ENCODE measurements at places on chromosomes 13 and 19. TPM values are rescaled to one million over a fixed set of nuclear protein-coding genes. Genes with fewer than 3 reads are reported as not detected.

DNA sequence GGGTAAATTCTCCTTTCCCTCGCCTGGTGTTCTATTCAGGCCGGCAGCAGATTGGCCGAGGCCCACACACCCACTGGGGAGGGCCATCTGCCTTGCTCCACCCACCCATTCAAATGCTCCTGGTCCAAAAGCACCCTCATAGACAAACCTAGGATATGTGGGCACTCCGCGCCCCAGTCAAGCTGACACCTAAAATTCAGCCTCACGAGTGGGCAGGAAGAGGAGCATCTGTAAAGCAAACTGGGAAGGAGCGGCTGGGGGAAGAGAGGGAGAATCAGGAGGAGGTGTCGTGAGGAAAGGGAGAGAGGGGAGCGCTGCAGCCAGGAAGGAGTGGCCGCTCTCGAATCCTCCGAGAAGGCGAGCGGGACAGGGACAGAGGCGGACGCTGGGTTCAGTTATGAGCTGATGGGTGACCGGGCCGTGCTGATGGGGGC, 136.9 kb downstream of the USP12 start:
- peak; percentile 44 for DNase-seq
- no peaks in the 10 kb centered on the region for H3K36me3 ChIP-seq
- H3K4me1 ChIP-seq: peaks cover 11% of the 10 kb centered on the region

DNA sequence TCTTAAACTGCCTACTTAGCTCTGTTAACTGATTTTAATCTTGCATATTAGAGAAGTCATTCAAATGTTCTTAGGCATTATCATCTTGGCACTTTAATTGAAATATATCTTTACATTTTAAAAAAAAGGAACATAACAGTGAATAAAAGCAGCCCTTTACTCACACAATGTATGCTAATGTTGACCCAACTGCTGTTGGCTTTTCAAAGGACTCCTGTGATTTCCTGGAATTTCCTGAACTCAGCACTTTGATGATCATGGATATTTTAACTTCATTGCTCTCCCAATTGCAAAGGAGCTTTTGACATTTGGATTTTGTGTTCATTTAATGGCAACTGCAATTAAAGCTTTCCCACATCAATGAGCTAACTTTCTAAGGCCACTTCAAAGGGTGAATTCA, 1230.3 kb downstream of the DIAPH3 start:
- H3K27me3 ChIP-seq: no peaks in the 10 kb centered on the region
- no peak overlapping the region for H3K27ac ChIP-seq
- DNase-seq: no peak
- H3K36me3 ChIP-seq: no peaks in the 10 kb centered on the region
- H3K4me3 ChIP-seq: no peak overlapping the region

GRCh38 chr13:87656306-87656705, 14.9 kb upstream of the SLITRK5 start:
- no peak overlapping the region for H3K27ac ChIP-seq
- no peak overlapping the region for H3K4me3 ChIP-seq
- DNase-seq: peak; percentile 85
- H3K4me1 ChIP-seq: no peaks in the 10 kb centered on the region

DNA sequence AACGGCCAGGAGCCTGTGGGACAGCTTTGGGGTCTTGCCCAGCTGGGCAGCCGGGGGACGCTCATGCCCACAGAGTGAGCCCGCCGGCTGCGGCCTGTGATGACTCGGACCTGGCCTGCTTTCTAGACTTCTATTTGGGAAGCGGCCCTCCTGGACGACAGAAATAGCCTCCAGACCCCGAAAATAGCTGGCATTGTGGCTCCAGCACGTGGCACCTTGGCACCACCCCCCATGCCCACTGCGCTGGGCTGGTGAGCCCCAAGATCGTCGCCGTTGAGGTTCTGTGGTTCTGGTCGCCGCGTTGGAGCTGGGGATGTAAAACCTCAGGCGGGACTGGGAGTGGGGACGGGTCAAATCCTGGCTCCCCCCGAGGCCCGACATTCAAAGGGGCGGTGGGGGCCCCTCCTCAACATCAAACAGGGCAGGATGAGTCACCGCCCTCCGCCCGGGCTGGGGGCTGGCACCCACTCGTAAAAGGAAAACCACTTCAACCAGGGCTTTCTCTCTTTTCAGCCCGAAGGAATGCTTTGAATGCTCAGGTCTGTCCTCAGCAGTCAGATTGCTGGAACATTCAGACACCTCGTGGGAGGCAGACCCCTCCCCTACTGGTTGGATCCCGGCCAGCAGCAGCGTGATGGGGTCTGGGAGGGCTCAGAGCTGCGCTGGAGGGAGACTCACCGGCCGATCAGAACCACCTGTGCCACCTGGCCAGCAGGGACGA, 42.1 kb downstream of the GADD45B start:
- no peak overlapping the region for H3K4me3 ChIP-seq
- DNase-seq: no peak
- no peak overlapping the region for H3K27ac ChIP-seq
- H3K36me3 ChIP-seq: peaks cover 28% of the 10 kb centered on the region

DNA sequence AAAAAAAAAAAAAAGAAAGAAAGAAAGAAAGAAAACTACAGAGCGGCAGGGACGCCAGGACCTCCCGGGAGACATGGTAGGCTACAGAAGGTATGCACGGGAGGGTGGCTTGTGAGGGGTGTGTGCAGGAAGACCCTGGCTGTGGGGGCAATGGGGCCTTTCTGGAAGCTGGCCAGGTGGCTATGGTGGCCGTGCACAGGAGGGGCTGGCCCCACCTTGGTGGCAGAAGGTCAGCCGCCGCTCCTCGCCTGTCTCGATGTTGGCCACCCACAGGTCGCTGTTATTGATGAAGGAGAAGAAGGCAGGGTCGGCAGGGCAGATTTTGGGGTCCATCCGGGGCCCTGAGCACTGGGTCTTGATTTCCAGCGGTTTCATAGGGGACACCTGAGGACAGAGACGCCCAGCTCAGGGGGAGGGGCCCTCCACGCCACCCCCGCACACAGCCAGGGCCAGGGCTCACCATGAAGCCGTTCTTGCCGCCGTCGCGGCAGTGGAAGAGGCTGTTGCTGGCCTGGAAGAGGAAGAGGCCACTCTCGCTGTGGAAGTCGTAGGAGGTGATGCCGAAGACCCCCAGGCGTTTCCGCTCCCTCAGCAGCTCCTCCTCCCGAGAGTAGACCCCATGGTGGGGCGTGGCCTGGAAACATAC, 19.8 kb downstream of the DPP9 start:
- H3K36me3 ChIP-seq: peaks cover 82% of the 10 kb centered on the region
- H3K27me3 ChIP-seq: no peaks in the 10 kb centered on the region
- H3K27ac ChIP-seq: no peak overlapping the region

GRCh38 chr19:38022791-38023670, 116.0 kb downstream of the SIPA1L3 start:
- H3K27me3 ChIP-seq: no peaks in the 10 kb centered on the region
- H3K36me3 ChIP-seq: no peaks in the 10 kb centered on the region
- DNase-seq: no peak
- no peak overlapping the region for H3K27ac ChIP-seq
- peaks cover 38% of the 10 kb centered on the region for H3K4me1 ChIP-seq
- no peak overlapping the region for H3K4me3 ChIP-seq

The NTN5 gene
- total RNA-seq: 0.10 TPM

GRCh38 chr13:33509642-33510229, 224.2 kb upstream of the STARD13 start:
- no peaks in the 10 kb centered on the region for H3K27me3 ChIP-seq
- no peak overlapping the region for H3K27ac ChIP-seq
- H3K36me3 ChIP-seq: no peaks in the 10 kb centered on the region
- no peak overlapping the region for H3K4me3 ChIP-seq

GRCh38 chr13:83221256-83221655, 661.0 kb downstream of the SLITRK1 start:
- no peaks in the 10 kb centered on the region for H3K27me3 ChIP-seq
- H3K36me3 ChIP-seq: no peaks in the 10 kb centered on the region
- DNase-seq: no peak
- H3K4me1 ChIP-seq: no peaks in the 10 kb centered on the region
- no peak overlapping the region for H3K27ac ChIP-seq
- H3K4me3 ChIP-seq: no peak overlapping the region

DNA sequence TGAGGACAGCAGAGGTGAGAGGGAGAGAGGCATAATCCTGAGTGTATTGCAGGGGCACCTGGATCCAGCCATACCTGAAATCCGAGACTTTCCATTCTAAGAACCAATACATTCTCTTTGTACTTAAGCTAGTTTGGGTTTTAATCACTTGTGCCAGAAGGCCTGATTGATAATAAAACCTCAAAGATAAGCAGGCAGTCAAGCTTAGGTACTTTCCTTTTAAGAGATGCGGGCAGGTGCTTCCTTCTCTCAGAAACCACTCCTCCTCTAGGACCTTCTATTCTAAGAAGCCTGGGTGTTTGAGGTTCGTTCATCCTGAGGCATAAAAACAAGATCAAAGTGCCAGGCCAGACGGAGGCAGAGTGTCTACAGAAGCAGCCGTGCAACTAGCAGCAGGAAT, 22.2 kb downstream of the FAM187B start:
- H3K36me3 ChIP-seq: no peaks in the 10 kb centered on the region
- DNase-seq: no peak
- H3K4me3 ChIP-seq: no peak overlapping the region
- no peaks in the 10 kb centered on the region for H3K27me3 ChIP-seq
- no peaks in the 10 kb centered on the region for H3K4me1 ChIP-seq

DNA sequence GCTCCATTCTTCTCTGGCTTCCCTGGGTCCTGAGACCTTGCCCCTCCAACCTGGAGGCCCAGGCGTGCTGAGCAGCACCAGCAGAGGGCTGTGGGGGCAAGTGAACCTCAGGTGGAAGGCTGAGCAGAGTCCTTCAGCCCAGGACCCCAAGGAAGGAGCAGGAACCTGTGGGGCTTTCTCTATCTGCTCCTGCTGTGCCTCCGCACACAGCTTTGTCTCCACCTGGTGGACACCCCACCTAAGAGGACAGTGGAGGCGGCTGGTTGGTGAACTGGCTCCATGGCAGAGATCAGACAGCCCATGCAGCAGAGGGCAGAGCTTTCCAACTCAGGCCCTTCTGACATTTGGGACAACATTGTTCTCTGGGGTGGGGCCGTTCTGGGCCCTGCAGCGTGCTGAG, 19.7 kb downstream of the ZFR2 start:
- no peak overlapping the region for H3K27ac ChIP-seq
- peaks cover 25% of the 10 kb centered on the region for H3K36me3 ChIP-seq
- H3K4me3 ChIP-seq: no peak overlapping the region
- H3K4me1 ChIP-seq: no peaks in the 10 kb centered on the region

- no peaks in the 10 kb centered on the region for H3K27me3 ChIP-seq
- H3K4me3 ChIP-seq: no peak overlapping the region
- no peaks in the 10 kb centered on the region for H3K4me1 ChIP-seq
- DNase-seq: no peak
- H3K27ac ChIP-seq: no peak overlapping the region
These were observed 15.3 kb upstream of the SULT2A1 start for GRCh38 chr19:47901370-47901769.

GRCh38 chr13:109836629-109837607, 50.5 kb upstream of the IRS2 start:
- H3K27me3 ChIP-seq: no peaks in the 10 kb centered on the region
- no peak overlapping the region for H3K27ac ChIP-seq
- no peak for DNase-seq
- no peaks in the 10 kb centered on the region for H3K36me3 ChIP-seq
- H3K4me1 ChIP-seq: no peaks in the 10 kb centered on the region
- H3K4me3 ChIP-seq: no peak overlapping the region

DNA sequence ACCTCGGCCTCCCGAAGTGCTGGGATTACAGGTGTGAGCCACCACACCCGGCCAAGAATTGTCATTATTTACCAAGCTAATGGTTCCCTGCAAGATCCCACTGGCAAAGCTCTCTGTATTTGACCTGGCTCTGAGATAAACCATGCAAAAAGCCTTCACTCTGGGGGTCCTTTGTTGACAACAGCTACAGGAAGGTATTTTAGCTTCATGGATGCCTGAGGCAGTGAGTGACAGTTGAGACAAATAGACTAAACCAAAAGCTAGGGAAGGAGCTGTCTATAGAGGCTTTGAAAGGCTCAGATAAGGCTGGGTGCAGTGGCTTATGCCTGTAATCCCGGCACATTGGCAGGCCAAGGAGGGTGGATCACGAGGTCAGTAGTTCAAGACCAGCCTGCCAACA, 45.5 kb downstream of the NOTCH3 start:
- H3K27me3 ChIP-seq: no peaks in the 10 kb centered on the region
- peaks cover 8% of the 10 kb centered on the region for H3K36me3 ChIP-seq
- H3K4me3 ChIP-seq: no peak overlapping the region
- H3K4me1 ChIP-seq: no peaks in the 10 kb centered on the region
- H3K27ac ChIP-seq: no peak overlapping the region

GRCh38 chr13:55302568-55302967, 1838.2 kb upstream of the PRR20A start:
- no peak overlapping the region for H3K27ac ChIP-seq
- DNase-seq: no peak
- H3K27me3 ChIP-seq: no peaks in the 10 kb centered on the region
- no peaks in the 10 kb centered on the region for H3K4me1 ChIP-seq
- no peaks in the 10 kb centered on the region for H3K36me3 ChIP-seq
- no peak overlapping the region for H3K4me3 ChIP-seq

GRCh38 chr19:33628921-33629825, 7.4 kb downstream of the CHST8 start:
- peaks cover 15% of the 10 kb centered on the region for H3K27me3 ChIP-seq
- no peak overlapping the region for H3K4me3 ChIP-seq
- H3K36me3 ChIP-seq: no peaks in the 10 kb centered on the region
- no peak for DNase-seq

- peaks cover 79% of the 10 kb centered on the region for H3K4me1 ChIP-seq
- peak overlapping the region; percentile 91 for H3K27ac ChIP-seq
- H3K4me3 ChIP-seq: no peak overlapping the region
These were observed 5.7 kb downstream of the MIDN start for GRCh38 chr19:1254081-1254527.

The TSHZ3 gene
- total RNA-seq: 10.9 TPM

GRCh38 chr13:109785892-109786450, 412 bp downstream of the IRS2 start:
- H3K36me3 ChIP-seq: peaks cover 30% of the 10 kb centered on the region
- H3K4me3 ChIP-seq: peak overlapping the region; percentile 54
- no peaks in the 10 kb centered on the region for H3K27me3 ChIP-seq
- H3K4me1 ChIP-seq: peaks cover 38% of the 10 kb centered on the region

The SLC8A2 gene
- 22.9 TPM for total RNA-seq

The C1QTNF9 gene
- 0.20 TPM for total RNA-seq

GRCh38 chr19:49497047-49497788, 984 bp downstream of the RPS11 start:
- peak overlapping the region; percentile 100 for H3K4me3 ChIP-seq
- no peak for DNase-seq
- H3K36me3 ChIP-seq: peaks cover 47% of the 10 kb centered on the region
- H3K27ac ChIP-seq: peak overlapping the region; percentile 97
- peaks cover 42% of the 10 kb centered on the region for H3K4me1 ChIP-seq

GRCh38 chr13:45626731-45627374, 11.3 kb upstream of the ERICH6B start:
- H3K36me3 ChIP-seq: no peaks in the 10 kb centered on the region
- no peaks in the 10 kb centered on the region for H3K27me3 ChIP-seq
- H3K4me3 ChIP-seq: no peak overlapping the region
- no peak for DNase-seq
- H3K4me1 ChIP-seq: no peaks in the 10 kb centered on the region
- no peak overlapping the region for H3K27ac ChIP-seq

The ZNF208 gene
- 33.0 TPM for total RNA-seq

- peaks cover 6% of the 10 kb centered on the region for H3K4me1 ChIP-seq
- no peak overlapping the region for H3K27ac ChIP-seq
- DNase-seq: no peak
These were observed 22.1 kb downstream of the WTIP start for GRCh38 chr19:34503531-34504272.

The PSG11 gene
- 0.55 TPM for total RNA-seq

GRCh38 chr19:28836421-28836820, 376.5 kb downstream of the UQCRFS1 start:
- H3K36me3 ChIP-seq: no peaks in the 10 kb centered on the region
- no peaks in the 10 kb centered on the region for H3K27me3 ChIP-seq
- H3K4me3 ChIP-seq: no peak overlapping the region
- DNase-seq: no peak
- no peak overlapping the region for H3K27ac ChIP-seq

GRCh38 chr19:51002542-51003311, 1.3 kb upstream of the KLK8 start:
- no peak overlapping the region for H3K4me3 ChIP-seq
- peak; percentile 29 for DNase-seq
- peaks cover 3% of the 10 kb centered on the region for H3K4me1 ChIP-seq
- no peaks in the 10 kb centered on the region for H3K36me3 ChIP-seq
- peaks cover 35% of the 10 kb centered on the region for H3K27me3 ChIP-seq

Data from spinal cord (tissue), 10 donors.